Activated naive CD4-positive, alpha-beta T cell (primary cell): ENCODE measurements at places on chromosomes 5 and 9.

- DNase-seq: no peak
Measured at GRCh38 chr5:61286446-61287132, 45.5 kb upstream of the ZSWIM6 start.

DNA sequence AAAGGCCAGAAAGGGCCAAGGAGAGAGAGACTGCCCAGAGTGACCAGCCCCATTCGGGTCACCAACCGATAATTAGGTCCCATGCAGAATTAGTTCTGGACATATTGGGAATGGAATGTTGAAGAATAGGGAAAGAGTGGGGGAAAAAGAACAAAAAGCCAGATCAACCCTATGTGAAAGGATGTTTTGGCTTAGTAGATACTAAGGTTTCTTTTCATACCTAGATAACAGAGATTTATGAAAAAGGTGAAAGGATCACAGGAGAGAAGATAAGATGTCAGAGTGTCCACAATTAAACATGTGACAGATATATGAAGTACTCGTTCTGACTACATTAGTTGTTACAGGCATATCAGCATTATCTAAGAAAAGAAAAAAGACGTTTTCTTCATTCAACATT, 52.1 kb downstream of the MARCHF3 start:
- DNase-seq: no peak

DNA sequence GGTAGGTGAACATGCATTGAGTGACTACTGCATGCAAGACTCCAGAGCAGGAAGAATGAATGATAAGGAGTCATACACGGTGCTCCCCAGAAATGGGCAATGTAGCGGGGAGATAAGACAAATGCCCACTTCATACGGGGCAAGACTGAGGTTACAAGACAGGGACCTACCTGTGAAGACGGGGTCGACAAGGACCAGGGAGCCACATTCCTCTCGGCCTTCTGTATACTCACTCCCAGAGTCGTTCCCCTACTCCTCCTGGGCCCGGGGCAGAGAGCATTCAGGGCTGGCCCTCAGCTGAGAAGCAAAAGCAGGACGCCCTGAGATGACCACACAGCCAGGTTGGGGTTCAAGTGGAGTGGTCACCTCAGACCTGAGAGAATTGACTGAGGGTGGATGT, 26.7 kb downstream of the PITX1 start:
- DNase-seq: no peak

DNA sequence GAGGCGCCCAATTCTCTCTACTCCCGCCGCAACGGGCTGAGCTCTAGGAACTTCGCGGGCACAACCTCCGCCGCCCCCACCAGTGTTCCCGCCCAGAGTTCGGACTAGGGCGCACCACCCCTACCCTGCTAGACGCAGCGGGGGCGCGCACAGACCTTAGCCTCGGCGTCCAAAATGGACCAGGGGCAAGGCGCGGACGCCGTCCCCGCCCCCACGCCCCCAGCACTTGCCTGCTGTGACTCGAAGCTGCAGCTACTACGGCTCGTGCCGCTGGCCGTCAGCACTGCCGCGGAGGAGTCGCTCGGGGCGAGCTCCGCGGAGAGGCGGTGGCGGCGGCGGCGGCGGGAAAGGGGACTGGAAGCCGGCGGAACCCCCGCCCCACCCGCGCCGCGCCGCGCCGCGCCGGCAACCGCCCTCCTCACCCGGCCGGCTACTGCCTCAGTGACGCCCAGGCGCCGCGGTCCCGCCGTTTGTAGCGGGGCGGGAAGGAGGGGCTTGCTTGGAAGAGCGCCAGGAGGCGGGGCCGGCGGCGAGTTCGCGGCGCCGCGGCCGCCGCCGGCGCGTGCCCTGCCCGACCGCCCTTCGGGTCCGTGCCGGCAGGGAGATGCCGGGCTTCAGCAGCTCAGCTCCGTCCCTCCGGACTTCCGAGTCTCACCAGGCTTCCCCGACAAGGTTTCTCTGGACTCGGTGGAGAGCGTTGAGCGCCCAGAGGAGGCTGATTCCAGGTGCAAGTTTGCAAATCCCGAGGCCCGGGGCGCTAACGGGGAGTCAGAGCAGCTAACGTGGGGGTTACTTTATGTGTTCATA, 4.5 kb downstream of the ELAVL2 start:
- DNase-seq: no peak

- no peak for DNase-seq
Measured at GRCh38 chr5:180173198-180173544, 35.8 kb downstream of the RASGEF1C start.

GRCh38 chr5:121887727-121888126, 36.0 kb downstream of the FTMT start:
- DNase-seq: no peak

DNA sequence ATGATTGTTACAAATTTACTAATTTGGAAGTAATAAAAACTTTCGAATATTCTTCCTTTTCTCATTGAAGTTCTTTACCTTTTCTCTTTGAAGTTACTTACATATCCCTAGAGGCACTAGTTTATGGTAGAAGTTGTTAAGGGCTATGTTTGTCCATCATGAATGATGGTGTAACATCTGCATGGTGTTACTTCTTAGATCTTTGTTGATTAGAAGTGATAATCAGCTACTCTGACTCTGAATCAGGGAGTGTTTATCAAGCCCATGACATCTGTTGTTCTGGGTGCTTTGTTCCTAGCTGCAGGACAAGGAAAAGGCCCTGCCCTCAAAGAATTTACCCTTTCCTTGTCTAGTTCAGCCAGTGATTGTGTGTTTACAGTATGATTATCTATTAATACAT, 32.9 kb downstream of the MAP3K1 start:
- DNase-seq: no peak

- no peak for DNase-seq
Measured at GRCh38 chr9:119095072-119095471, 274.2 kb downstream of the BRINP1 start.

GRCh38 chr5:36202521-36202961, 39.2 kb downstream of the NADK2 start:
- DNase-seq: no peak

DNA sequence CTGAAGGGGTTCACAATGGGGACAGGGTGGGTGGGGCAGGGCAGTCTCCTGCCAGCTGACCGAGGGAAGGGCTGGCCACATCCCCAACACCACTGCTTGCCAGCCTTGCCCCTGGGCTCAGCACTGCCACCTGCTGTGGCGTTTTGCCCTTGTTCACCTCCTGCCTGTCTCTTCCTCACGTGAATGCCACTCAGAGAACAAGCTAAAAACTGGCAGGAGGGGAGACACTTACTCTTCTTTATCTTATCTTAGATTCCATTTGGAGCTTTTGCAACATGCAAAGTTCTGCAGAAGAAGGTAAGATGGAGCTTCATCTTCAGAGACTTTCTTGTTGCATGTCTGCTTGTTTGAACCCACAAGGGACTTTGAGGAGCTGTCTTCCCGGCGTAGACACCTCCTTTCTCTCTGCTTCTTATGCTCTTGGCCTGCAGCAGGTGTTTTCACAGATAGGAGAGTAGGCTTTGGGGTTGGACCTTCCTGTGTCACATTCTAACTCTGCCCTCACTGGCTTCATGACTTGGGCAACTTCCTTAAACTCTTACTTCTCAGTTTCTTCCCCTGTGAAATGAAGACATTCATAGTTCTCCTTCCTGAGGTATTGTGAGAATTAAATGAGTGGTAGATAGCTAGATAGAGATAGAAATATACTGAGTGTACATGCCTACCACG, 4.1 kb downstream of the LRSAM1 start:
- DNase-seq: no peak

- DNase-seq: no peak
Measured at GRCh38 chr5:52893105-52893504, 96.0 kb upstream of the ITGA2 start.

DNA sequence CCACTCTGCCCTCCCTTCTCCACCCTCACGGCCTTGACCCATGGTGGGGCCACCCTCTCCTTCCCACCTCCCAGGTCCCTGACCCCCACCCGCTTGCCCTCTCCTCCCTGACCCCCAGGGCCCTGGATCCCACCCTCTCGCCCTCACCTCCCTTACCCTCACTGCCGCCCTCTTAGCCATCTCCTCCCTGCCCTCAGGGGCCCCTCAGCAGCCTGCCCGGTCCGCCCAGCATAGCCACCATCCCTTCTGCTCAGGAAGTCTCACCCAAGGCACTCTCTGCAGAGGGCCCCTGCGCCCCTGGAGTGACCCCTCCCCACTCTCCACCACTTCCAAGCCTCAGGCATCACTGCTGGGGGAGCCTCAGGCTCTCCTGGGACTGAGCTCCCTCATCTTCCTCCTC, 66.3 kb downstream of the MRPL36 start:
- DNase-seq: no peak

GRCh38 chr9:107388890-107389289, 100.7 kb downstream of the KLF4 start:
- no peak for DNase-seq

DNA sequence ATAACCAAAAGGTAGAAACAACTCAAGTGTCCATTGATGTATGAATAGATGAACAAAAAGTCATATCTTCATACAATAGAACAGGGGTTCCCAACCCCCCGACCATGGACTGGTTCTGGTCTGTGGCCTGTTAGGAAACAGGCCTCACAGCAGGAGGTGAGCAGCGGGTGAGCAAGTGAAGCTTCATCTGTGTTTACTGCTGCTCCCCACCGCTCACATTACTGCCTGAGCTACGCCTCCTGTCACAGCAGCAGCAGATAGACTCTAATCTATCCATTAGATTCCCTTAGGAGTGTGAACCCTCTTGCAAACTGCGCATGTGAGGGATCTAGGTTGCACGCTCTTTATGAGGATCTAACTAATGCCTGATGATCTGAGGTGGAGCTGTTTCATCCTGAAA, 478.0 kb downstream of the BRINP1 start:
- DNase-seq: no peak

DNA sequence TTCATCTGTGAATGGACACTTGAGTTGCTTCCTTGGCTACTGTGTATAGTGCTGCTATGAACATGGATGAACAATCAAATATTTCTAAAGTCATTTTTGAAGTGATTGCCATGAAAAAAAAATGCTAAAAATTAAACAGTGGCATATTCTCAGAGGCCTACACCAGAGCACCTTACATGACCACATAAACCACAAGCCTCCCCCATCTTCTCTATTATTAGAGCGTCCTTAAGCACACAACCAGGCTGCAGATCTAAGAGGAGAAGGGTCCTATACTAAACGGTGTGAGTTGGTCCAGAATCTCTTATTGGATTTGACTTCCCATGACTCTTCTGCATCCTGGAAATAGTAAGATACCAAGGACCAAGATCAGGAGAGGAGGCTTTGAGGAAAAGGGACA, 34.3 kb downstream of the PCA3 start:
- no peak for DNase-seq

GRCh38 chr9:1285526-1285925, 235.4 kb downstream of the DMRT2 start:
- no peak for DNase-seq

- DNase-seq: no peak
Measured at GRCh38 chr9:18706648-18707047, 232.7 kb downstream of the ADAMTSL1 start.

DNA sequence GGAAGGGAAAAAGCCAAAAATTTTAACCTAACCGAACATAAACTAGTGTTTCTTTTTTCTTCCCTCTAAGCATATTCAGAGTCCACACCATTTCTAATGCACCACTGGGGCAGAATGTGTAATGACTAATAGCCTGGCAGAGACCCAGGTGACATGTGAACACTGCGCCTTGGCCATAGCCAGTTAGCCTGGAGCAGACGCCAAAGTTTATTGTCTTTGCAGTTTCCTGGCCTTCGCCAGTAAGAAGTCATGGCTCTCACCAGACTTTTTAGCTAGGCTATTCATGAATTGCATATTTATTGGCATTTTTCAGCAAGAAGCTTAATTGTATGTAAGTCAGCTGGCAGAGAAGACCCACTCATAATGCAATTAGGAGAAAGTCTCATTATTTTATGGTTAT, 182.8 kb upstream of the SLC27A6 start:
- DNase-seq: no peak

- DNase-seq: no peak
Measured at GRCh38 chr5:156498226-156498980, 171.4 kb downstream of the SGCD start.

DNA sequence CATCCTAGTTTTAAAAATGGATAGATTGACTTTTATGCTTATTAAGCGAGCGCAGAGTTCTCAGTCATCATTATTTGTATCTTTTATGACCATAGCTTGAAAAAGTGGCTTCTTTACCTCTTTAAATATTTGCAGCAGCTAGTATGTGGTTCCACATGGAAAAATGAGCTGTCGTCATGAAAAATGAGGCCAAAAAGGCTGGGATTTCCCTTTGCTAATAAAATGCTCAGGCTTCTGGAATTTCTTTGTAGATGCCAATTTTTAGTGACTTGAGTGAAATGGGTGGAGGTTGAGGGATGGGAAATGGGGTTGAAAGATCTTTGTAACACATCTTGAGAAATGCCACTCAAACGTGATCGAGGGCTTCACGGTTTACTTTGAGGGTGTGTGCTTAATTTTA, 35.2 kb downstream of the RAI14 start:
- no peak for DNase-seq

GRCh38 chr5:91219091-91219802, 163.9 kb downstream of the ARRDC3 start:
- DNase-seq: no peak

- DNase-seq: no peak
Measured at GRCh38 chr9:121862371-121863332, 211.2 kb downstream of the DAB2IP start.

- DNase-seq: no peak
Measured at GRCh38 chr5:138824516-138824915, 50.6 kb downstream of the LRRTM2 start.

DNA sequence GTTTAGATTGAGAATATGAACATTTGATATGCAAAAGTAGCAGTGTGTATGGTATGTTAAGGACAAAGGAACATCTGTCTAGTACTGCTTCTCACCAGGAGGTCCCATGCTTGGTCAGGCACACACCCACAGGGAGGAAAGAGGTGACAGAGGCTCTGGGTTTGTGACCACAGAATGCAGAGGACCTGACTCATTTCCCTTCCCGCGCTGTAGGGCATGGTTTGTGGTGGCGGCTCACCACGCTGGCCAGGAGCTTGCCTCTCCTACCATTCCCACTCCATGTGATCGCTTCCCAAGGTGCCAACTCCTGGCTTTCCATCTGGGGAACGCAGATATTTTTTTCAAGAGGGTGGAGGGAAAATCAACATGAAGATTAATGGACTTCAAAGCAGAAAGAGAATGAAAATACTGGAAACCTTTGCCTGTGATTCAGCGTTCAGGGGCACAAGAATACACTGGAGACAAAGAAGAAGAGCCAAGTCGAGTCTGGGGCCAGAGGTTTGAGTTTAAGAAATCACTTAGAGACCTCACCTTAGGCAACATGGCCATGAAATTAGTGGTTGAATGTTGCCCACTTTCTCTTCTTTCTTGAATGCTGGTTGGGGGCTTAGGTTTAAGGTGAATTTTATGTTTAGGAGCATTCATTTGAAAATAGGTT, 477.8 kb downstream of the CCDC171 start:
- no peak for DNase-seq

GRCh38 chr9:27372615-27373014, 75.7 kb upstream of the EQTN start:
- no peak for DNase-seq
